Gastrocnemius medialis (tissue), 4 donors: ENCODE measurements at places on chromosomes 7 and 10. TPM values are rescaled to one million over a fixed set of nuclear protein-coding genes. Genes with fewer than 3 reads are reported as not detected.

DNA sequence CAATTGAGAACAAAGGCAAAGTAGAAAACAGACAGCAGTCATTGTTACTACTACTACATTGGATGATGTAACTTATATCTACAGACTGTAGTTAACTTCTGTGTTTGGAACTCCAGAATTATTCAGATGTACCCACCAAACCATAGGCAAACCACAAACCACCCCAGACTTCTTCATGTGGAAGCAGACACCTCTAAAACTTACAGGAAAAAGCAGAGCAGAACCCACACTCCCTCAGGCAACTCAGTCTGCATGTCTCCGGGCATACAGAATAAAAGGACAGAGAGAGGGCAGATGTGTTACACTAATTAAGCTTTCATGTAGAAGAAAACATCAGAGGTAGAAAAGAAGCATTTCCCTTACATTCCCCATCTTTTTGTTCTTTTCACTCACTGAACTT is 9.0 kb downstream of the LSM5 start:
- no peak overlapping the region for H3K4me3 ChIP-seq
- no peak overlapping the region for H3K27ac ChIP-seq
- DNase-seq: no peak
- H3K4me1 ChIP-seq: no peaks in the 10 kb centered on the region
- H3K27me3 ChIP-seq: no peaks in the 10 kb centered on the region

GRCh38 chr10:109926061-109926745 is 2.9 kb upstream of the XPNPEP1 start:
- H3K27ac ChIP-seq: no peak overlapping the region
- H3K27me3 ChIP-seq: no peaks in the 10 kb centered on the region
- no peak overlapping the region for H3K4me3 ChIP-seq
- H3K4me1 ChIP-seq: peaks cover 17% of the 10 kb centered on the region
- no peak for DNase-seq

- no peaks in the 10 kb centered on the region for H3K4me1 ChIP-seq
- no peak overlapping the region for H3K27ac ChIP-seq
- H3K36me3 ChIP-seq: no peaks in the 10 kb centered on the region
These were observed 60.8 kb upstream of the GDF10 start for GRCh38 chr10:47239211-47239610.

DNA sequence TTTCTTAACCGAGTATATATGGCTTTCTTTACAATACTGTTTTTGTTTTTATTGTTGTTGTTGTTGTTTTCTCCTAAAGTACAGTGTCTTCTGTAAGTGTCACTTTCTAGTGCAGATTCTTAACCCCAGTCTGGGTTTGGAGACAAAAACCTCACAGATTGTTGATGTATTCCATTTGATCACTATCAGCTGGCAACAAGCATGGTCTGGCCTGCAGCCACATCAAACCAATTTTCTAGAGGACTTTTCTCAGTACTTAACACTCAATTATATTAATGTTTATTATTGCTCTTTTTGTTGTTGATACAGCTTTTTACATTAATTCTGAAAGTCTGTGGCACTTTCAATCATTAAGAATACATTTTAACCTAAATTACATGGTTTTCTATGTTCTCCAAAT is 17.1 kb downstream of the LRRN3 start:
- no peaks in the 10 kb centered on the region for H3K27me3 ChIP-seq
- no peaks in the 10 kb centered on the region for H3K36me3 ChIP-seq
- no peak for DNase-seq
- H3K27ac ChIP-seq: no peak overlapping the region

DNA sequence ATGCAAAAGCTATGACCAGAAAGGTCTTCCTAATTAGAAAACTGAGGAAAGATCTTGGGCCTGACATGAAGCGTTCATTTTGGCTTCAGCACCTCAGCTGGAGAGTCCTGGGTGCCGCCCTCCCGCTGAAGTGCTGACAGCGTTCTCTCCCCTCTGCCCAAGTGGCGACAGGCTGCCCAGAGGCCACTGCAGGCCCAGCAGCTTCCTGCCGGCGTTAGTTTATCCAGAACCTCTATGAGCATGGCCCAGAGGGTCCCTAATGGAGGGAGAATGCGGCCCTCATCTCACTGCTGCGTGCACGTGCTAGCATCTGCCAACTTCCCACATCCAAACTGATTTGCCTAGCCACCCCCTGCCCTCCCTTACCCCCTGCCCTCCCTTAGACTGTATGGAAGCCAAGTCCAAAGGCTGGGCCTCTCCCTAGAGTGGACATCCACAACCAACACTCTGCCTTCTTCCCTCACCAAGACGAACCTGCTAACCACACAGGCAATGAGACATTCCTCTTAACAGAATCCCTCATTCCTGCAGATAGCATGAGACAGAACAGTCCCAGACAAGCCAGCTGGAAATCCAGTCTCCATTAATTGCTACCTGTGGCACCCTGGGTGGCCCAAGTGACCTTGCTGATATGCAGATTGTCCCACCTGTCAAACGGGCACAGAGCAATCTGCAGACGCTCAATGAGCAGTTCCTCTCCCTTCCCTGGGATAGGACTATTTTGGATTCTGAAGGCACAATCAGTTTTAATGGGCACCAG is 108.4 kb downstream of the C10orf90 start:
- no peak overlapping the region for H3K27ac ChIP-seq
- no peaks in the 10 kb centered on the region for H3K27me3 ChIP-seq
- no peak overlapping the region for H3K4me3 ChIP-seq
- peaks cover 34% of the 10 kb centered on the region for H3K4me1 ChIP-seq
- DNase-seq: no peak

- DNase-seq: no peak
- H3K27ac ChIP-seq: no peak overlapping the region
- no peak overlapping the region for H3K4me3 ChIP-seq
These were observed 54.5 kb downstream of the COA1 start for GRCh38 chr7:43674559-43675436.

DNA sequence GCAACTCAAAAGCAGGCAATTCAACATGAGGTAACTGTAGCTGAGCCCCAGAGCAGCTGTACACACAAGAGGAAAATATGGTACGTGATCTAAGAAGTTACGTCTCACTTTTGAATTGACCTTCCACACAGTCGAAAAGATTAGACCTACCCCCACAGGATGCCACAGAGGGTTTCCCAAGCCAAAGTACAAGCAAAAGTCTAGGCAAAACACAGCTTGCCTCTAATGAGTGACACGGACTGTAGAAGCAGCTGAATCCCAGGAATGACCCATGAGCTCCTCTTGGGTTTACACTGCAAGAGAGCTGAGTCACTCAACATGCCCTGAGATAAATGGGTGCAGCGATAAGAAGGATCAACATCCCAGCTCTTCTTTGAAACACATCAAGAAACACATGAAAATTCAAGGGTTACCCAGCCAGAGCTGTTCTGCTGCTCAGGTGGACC is 9.8 kb downstream of the CREB3L2 start:
- DNase-seq: no peak
- no peaks in the 10 kb centered on the region for H3K27me3 ChIP-seq
- H3K4me3 ChIP-seq: no peak overlapping the region
- peaks cover 61% of the 10 kb centered on the region for H3K4me1 ChIP-seq
- peak overlapping the region; percentile 73 for H3K27ac ChIP-seq
- no peaks in the 10 kb centered on the region for H3K36me3 ChIP-seq

The SPDYE11 gene
- not detected for total RNA-seq

DNA sequence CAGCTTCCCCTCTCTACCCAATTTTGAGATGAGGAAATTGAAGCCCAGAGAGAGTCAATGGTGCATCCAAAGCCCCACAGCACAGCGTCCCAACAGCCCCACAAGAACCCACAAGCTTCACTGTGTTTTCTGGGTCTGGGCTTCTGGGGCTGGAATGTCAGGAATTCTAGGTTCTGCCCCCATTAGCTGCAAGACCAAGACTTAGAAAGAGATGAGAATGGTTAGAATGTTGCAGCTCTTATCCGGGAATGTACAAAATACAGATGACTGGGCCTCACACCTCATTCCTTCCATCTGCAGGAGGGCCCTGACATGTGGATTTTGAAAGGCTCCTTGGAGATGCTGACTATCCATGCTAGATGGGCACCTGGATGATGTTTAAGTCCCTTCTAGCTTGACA is 6.0 kb upstream of the SGPL1 start:
- H3K4me1 ChIP-seq: no peaks in the 10 kb centered on the region
- H3K36me3 ChIP-seq: no peaks in the 10 kb centered on the region
- no peak overlapping the region for H3K4me3 ChIP-seq

GRCh38 chr7:99791667-99792369 is 7.8 kb upstream of the CYP3A4 start:
- no peaks in the 10 kb centered on the region for H3K27me3 ChIP-seq
- H3K4me1 ChIP-seq: peaks cover 17% of the 10 kb centered on the region
- no peak for DNase-seq
- no peaks in the 10 kb centered on the region for H3K36me3 ChIP-seq
- no peak overlapping the region for H3K4me3 ChIP-seq

The CFTR gene
- not detected for total RNA-seq

The CDC14C gene
- total RNA-seq: not detected

- no peaks in the 10 kb centered on the region for H3K27me3 ChIP-seq
- no peak overlapping the region for H3K4me3 ChIP-seq
- DNase-seq: no peak
- no peaks in the 10 kb centered on the region for H3K4me1 ChIP-seq
These were observed 19.9 kb upstream of the FMC1 start for GRCh38 chr7:139321071-139321745.

GRCh38 chr7:1925973-1926907 is 256.2 kb downstream of the ELFN1 start:
- H3K4me1 ChIP-seq: no peaks in the 10 kb centered on the region
- no peaks in the 10 kb centered on the region for H3K36me3 ChIP-seq
- no peak for DNase-seq
- H3K27me3 ChIP-seq: no peaks in the 10 kb centered on the region
- H3K27ac ChIP-seq: no peak overlapping the region

GRCh38 chr7:34107276-34107675 is 201.9 kb downstream of the BMPER start:
- no peak overlapping the region for H3K4me3 ChIP-seq
- no peaks in the 10 kb centered on the region for H3K4me1 ChIP-seq
- H3K27me3 ChIP-seq: no peaks in the 10 kb centered on the region
- H3K27ac ChIP-seq: no peak overlapping the region
- peak; percentile 32 for DNase-seq
- H3K36me3 ChIP-seq: no peaks in the 10 kb centered on the region

The CLEC5A gene
- not detected for total RNA-seq

The OR2A7 gene
- total RNA-seq: not detected

The FAM25A gene
- not detected for total RNA-seq

DNA sequence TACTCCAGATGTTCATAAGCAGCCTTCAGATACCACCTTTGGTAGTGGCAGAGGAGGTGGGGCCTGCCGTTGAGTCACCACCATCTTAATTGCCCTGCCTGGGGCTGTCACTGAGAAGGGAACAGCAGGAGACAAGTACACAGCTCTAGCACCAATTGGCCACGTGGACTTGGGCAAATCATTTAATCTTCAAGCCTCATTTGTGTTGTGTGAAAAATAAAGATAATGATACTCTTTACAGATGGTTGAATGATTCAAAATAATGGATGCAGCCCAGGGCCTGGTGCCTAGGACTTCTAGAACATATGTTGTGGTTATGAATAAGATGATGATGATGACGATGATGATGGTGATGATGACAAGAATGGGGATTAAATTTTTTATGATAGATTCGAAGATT is 111.9 kb upstream of the ADAM12 start:
- no peaks in the 10 kb centered on the region for H3K36me3 ChIP-seq
- DNase-seq: no peak
- H3K27me3 ChIP-seq: no peaks in the 10 kb centered on the region
- H3K27ac ChIP-seq: no peak overlapping the region

- H3K4me1 ChIP-seq: no peaks in the 10 kb centered on the region
- H3K36me3 ChIP-seq: no peaks in the 10 kb centered on the region
- no peak for DNase-seq
- no peaks in the 10 kb centered on the region for H3K27me3 ChIP-seq
These were observed 188.1 kb upstream of the MYO3A start for GRCh38 chr10:25745976-25746375.

The C1GALT1 gene
- 16.1 TPM for total RNA-seq

- H3K27me3 ChIP-seq: no peaks in the 10 kb centered on the region
- peak overlapping the region; percentile 78 for H3K4me3 ChIP-seq
- H3K4me1 ChIP-seq: peaks cover 54% of the 10 kb centered on the region
- no peaks in the 10 kb centered on the region for H3K36me3 ChIP-seq
- DNase-seq: peak; percentile 80
These were observed 2.2 kb downstream of the OPTN start for GRCh38 chr10:13102002-13102794.

The DCLRE1A gene
- 3.8 TPM for total RNA-seq

The TMEM196 gene
- total RNA-seq: not detected

- no peaks in the 10 kb centered on the region for H3K4me1 ChIP-seq
- H3K27me3 ChIP-seq: no peaks in the 10 kb centered on the region
- no peaks in the 10 kb centered on the region for H3K36me3 ChIP-seq
- H3K4me3 ChIP-seq: no peak overlapping the region
- DNase-seq: no peak
- H3K27ac ChIP-seq: no peak overlapping the region
These were observed 23.6 kb upstream of the PLEKHA1 start for GRCh38 chr10:122350893-122351292.

The NYAP1 gene
- total RNA-seq: not detected

GRCh38 chr7:149558149-149558861 is 60.7 kb upstream of the ZNF746 start:
- peaks cover 19% of the 10 kb centered on the region for H3K36me3 ChIP-seq
- DNase-seq: no peak
- H3K4me3 ChIP-seq: no peak overlapping the region
- H3K4me1 ChIP-seq: peaks cover 7% of the 10 kb centered on the region
- H3K27ac ChIP-seq: no peak overlapping the region
- no peaks in the 10 kb centered on the region for H3K27me3 ChIP-seq

The PLOD3 gene
- total RNA-seq: 18.0 TPM

The PKD1L1 gene
- total RNA-seq: 0.49 TPM

DNA sequence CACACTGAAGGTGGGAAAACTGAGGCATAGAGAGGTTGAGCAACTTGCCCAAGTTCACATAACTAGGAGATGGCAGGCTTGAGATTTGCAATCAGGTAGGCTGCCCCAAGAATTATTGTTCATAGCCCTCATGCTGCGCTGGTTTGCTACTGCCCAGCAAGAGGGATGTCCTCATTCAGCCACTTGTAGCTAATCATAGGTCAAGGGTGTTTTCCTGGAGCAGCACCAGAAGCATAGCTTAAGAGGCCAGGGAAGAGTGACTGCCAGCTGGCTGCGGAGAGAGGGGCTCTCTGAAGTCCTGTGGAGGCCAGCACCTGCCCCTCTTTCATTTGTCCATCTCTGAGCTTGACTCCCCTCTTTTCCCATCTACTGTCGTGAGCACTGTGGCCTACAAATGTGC is 15.0 kb downstream of the CDHR3 start:
- H3K27me3 ChIP-seq: no peaks in the 10 kb centered on the region
- H3K4me3 ChIP-seq: no peak overlapping the region
- H3K27ac ChIP-seq: no peak overlapping the region

The CLRN3 gene
- not detected for total RNA-seq

The OR2A5 gene
- total RNA-seq: not detected

The OR2A25 gene
- total RNA-seq: not detected

- H3K4me1 ChIP-seq: peaks cover 27% of the 10 kb centered on the region
- H3K27me3 ChIP-seq: no peaks in the 10 kb centered on the region
- H3K4me3 ChIP-seq: no peak overlapping the region
- peak overlapping the region; percentile 7 for H3K27ac ChIP-seq
- H3K36me3 ChIP-seq: no peaks in the 10 kb centered on the region
These were observed 69.5 kb upstream of the PPIF start for GRCh38 chr10:79277579-79278269.

The AASS gene
- total RNA-seq: 9.2 TPM

- no peaks in the 10 kb centered on the region for H3K4me1 ChIP-seq
- no peaks in the 10 kb centered on the region for H3K27me3 ChIP-seq
- H3K36me3 ChIP-seq: no peaks in the 10 kb centered on the region
- H3K27ac ChIP-seq: no peak overlapping the region
These were observed 265.4 kb downstream of the INHBA start for GRCh38 chr7:41437257-41438196.
